ENCODE measurements at places on chromosomes 3 and 15. TPM values are rescaled to one million over a fixed set of nuclear protein-coding genes. Genes with fewer than 3 reads are reported as not detected.

GHSR gene
- not detected for total RNA-seq

RPL4 gene
- 3,102 TPM for total RNA-seq

ARGFX gene
- total RNA-seq = not detected

ARHGEF26 gene
- 20.8 TPM for total RNA-seq

LDHAL6B gene
- not detected for total RNA-seq

KCNAB1 gene
- total RNA-seq = 0.44 TPM

SCAANT1 gene
- not detected for total RNA-seq

ZBBX gene
- not detected for total RNA-seq

PATL2 gene
- total RNA-seq = 0.32 TPM

CCDC50 gene
- 49.5 TPM for total RNA-seq

ADCY5 gene
- total RNA-seq = 0.91 TPM

CYP1A2 gene
- total RNA-seq = not detected

CLCN2 gene
- 23.0 TPM for total RNA-seq

CLPX gene
- total RNA-seq = 59.4 TPM

TMOD2 gene
- total RNA-seq = 0.23 TPM

LMCD1 gene
- total RNA-seq = 23.9 TPM

HYAL1 gene
- total RNA-seq = 2.3 TPM

LMAN1L gene
- total RNA-seq = not detected

SH3GL3 gene
- not detected for total RNA-seq

ACKR2 gene
- 4.1 TPM for total RNA-seq

P2RY13 gene
- not detected for total RNA-seq

SUCLG2 gene
- 53.5 TPM for total RNA-seq

ABI3BP gene
- total RNA-seq = not detected

EFL1 gene
- 14.3 TPM for total RNA-seq

SLC28A2 gene
- total RNA-seq = 0.11 TPM

ABCF3 gene
- 69.8 TPM for total RNA-seq

LYZL4 gene
- total RNA-seq = not detected

ACOX2 gene
- 9.5 TPM for total RNA-seq

TXNRD3 gene
- 11.1 TPM for total RNA-seq

RPN1 gene
- total RNA-seq = 291 TPM

ACTRT3 gene
- total RNA-seq = not detected

GOLGA8T gene
- not detected for total RNA-seq

ZIC1 gene
- not detected for total RNA-seq

ISLR gene
- total RNA-seq = not detected

CCR3 gene
- 0.64 TPM for total RNA-seq

SI gene
- 1.7 TPM for total RNA-seq

ZCWPW2 gene
- total RNA-seq = 0.18 TPM

CHAC1 gene
- total RNA-seq = 55.8 TPM

EBLN2 gene
- total RNA-seq = 6.9 TPM
